CD4-positive, alpha-beta T cell treated with Interleukin-4 for 4 hours (primary cell): ENCODE measurements at places on chromosomes 5 and 9.

DNA sequence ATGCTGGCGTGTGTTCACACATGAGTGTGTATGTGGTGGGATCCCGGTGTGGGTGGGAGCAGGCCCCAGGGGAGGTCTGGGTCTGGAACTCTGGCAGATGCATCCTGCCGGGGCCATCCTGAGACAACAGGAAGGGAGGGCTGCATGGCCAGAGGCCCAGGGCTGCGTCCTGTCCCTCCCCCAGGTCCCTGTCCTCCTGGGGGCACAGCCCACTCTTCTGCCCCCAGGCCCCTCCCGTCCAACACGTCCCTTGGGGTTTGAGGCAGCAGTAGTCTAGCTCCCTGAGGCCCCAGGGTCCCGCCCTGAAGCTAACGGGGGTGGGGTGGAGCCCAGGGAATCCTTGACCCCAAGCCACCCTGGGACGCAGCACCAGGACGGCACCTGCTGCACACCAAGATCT lies 16.6 kb downstream of the FLT4 start:
- no peak for DNase-seq

DNA sequence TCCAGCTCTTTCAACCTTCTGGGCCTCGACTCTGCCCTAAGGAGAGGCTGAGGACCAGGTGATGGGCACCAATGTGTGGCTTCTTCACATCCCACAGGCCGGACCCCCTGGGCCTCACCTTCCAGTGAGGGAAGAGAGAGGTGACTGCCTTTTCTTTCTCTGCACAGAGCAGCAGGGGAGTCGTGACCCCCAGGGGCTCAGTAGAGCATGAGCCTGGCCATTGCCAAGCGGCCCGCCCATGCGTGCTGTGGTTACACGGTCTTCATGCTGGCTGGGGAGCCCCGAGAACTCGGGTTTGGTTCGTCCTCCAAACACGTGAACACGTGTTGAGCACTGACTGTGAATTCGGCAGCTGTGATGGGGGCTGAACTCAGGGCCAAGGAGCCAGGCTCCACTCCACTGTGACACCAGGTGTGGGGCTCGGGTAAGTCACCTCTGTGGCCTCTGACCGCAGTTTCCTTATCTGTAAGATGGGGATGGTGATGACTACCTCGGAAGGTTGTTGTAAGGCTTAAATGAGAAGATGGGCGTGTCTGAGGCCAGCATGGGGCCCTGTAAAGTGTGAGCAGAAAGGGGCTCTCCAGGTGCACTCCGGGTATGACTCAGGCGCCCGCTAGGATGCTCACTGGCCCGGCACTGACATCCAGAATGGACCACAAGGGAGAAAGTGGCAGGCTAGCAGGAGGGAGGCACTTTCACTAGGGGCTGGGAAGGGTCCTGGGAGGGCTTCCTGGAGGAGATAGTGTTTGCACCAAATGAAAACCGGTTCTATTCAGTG lies 13.4 kb upstream of the GRHPR start:
- peak; percentile 89 for DNase-seq

DNA sequence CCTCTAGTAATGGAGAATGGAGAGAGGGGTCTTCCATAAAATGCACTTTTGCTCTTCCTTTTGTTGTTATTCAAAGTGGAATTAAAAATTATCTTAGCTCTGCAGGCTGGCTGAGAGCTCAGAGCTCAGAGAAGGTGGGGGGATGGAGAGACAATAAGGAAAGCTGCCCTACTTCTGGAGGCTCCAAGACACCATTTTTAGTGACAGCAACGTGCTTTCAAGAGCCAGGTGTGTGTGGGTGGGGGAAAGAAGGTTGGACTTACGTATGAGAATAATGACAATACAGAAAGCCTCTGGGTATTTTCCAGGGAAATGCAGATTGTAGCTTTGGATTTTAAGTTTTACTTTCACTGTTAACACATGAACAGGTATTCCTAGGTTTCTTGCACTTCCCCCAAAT lies 173.9 kb downstream of the TRPM3 start:
- no peak for DNase-seq

DNA sequence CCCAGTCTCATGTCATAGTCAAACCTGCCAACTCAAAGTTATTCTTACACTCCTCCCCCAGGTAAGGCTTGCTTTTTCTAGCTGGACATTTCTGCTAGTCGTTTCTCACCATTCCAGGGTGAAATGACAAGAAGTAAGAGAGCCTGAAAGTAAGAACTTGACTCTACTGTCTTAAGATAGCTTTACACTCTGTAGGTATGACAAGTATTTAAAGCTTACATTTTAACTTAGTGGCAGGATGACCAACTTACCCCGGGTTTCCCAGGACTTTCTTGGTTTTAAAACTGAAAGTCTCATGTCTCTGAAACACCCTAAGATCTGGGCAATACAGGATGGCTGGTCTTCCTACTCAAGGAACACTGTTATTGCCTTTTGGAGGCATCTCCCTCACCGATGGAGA lies 67.5 kb upstream of the PIK3R1 start:
- no peak for DNase-seq

DNA sequence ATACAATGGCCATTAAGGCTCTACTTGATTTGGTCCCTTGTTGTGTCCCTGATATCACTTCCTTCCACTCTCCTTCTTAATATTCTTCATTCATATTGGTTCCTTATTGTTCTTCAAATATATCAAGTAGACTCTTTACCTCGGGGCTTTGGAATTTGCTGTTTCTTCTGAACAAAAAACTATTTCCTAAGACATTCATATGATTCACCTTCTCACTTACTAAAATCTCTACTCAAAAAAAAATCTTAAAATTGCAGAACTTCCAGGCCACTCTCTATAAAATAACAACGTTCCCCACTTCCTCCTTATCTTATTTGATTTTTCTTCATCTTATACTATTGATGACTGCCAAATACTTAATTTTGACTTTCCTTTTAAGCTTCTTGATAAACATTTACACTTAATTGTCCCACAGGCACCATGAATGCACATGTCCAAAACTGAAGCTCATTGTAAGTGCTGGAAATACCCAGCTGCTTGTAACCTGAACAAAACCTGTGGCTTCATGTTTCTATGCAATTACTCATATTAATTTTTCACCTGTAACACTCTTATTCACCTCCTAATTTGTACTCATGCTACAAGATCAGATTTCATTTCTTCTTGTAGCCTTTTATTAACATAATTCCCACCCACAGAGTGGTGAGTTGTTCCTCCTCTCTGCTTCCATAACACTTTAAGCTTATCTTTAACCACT lies 58.4 kb upstream of the NUDT12 start:
- no peak for DNase-seq

DNA sequence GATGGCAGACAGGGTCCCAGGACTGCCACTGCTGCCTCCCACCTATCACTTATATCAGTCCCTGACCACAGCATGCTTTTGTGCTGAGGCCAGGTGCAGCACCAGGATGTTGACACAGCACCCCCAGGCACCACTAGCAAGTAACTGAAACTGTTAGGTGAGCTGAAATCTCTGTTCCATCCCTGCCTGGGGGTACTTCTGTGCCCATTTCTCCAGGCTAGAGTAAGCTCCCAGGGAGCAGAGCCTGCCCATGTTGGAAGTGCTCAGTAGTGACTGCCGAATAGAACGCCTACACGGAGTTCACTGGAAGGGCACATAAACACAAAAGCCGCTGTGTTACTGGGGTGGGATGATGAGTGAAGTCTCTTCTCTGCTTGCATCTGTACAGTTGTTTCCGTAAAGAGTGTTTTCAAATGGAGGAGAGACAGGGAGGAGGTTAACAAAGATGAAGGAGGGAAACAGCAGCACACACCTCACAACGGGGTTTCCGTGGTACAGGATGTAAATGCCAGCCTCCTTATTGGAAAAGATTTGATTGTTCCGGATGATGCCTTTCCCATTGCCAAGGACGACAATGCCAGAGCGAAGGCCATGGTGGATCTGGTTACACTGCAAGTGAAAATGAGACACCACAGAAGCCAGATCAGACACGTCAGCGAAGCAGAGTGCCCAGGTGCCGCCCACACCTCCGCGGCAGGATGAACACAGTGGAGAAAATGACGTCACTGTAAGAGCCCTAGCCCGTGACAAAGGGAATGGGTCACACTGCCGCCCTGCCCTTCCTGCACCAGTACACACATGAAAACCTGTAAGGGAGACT lies 43.1 kb downstream of the POLR1E start:
- DNase-seq: peak; percentile 84

- no peak for DNase-seq
Measured at GRCh38 chr5:150272531-150272930, 17.0 kb downstream of the CAMK2A start.
